H9 (cell line): ENCODE measurements at places on chromosomes 5 and 9. TPM values are rescaled to one million over a fixed set of nuclear protein-coding genes. Genes with fewer than 3 reads are reported as not detected.

SPINK13 gene
- total RNA-seq, result not detected in 2 replicates

GRCh38 chr9:129554649-129555048, 66.3 kb downstream of the C9orf50 start:
- no peak for DNase-seq

- DNase-seq, result no peak
These were observed 1.4 kb upstream of the PTTG1 start for GRCh38 chr5:160420331-160420610.

DNA sequence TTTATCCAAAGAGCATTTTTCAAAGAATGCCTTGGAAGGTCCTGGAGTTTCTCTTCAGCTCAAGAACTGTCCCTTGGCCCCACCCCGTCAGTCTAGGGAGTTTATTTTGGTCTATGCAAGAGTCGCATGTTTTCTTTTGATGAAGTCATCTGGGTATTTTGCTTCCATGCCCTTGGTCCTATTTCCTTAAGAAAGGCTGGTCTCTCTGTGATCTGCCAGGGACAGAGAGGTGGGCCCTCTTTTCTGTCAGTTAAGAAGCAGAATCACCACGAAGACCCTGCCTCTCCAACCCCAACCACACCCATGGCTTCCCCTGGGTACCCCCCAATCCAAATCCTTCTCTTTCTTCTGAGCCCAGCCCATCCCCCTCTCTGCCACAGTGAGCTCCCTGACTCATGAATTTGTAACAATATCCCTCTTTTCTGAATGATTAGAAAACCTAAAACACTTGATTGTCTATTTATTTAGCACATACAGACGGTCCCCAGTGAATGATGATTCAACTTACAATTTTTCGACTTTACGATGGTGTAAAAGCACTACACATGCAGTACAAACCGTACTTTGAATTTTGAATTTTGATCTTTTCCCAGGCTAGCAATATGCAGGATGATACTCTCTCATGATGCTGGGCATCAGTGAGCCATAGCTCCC, 163.5 kb upstream of the ADRA1B start:
- no peak for DNase-seq
